Forelimb muscle (tissue), 1 donor: ENCODE measurements at places on chromosomes 7 and 10. TPM values are rescaled to one million over a fixed set of nuclear protein-coding genes. Genes with fewer than 3 reads are reported as not detected.

GRCh38 chr7:154746571-154747360, 256.2 kb downstream of the PAXIP1 start:
- DNase-seq = no peak

- no peak for DNase-seq
Observed at GRCh38 chr10:71260622-71261325, 48.4 kb downstream of the UNC5B start.

DNA sequence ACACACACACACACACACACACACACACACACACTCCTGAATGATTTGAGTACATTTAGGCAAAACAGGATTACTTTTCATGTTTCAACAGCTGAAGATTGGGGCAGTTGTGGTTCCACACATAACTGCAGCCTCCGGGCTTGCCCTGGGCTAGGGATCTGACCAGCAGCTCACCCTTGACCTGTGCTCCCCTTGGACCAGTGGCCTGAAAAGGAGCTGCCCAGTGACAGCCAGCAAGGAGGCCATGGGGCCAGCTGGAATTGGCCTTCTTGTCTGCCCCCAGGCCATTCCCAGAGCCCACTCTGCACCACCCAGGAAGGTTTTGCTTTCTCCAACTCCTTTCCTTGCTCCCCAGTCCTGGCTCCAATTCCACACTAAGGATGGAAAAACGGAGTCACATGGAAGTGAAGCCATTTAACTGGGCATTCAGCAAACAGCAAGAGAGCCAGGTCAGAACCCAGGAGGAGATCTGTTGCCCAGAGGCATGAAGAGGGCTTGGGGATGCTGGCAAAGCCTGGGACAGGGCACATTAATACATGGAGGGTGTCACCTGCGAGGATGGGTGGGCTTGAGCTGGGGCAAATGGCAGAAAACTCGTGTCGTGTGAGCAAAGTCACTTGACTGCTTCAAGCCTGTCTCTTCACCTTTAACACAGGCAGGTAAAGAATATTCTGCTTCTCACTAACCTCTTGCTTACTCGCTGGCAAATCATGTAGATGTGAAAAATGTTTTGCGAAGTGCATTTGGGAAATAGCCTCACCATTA, 61.5 kb upstream of the GDF10 start:
- no peak for DNase-seq

- DNase-seq = no peak
Observed at GRCh38 chr10:22319547-22319979, 1.3 kb upstream of the BMI1 start.

The BRAF gene
- polyA plus RNA-seq = 9.8 TPM

The FAM20C gene
- polyA plus RNA-seq = 32.0 TPM

DNA sequence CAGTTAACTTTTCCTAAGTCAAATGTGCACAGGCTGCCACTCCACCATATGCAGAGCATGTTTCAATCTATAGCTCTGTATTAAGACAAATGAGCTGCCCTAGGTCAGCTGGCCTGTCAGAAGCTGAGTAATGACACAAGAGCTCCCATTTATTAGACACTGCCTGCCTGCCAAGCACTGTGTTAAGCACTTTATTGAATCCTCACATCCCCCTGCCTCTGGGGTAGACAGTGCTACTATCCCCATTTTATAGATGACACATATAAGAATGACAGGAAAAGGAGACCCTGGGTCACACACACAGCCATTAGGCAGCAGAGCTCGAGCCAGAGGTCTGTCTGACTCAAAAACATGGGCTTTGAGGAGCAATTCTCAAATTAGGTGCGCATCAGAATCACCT, 179.8 kb upstream of the PDE1C start:
- DNase-seq = no peak

- DNase-seq = no peak
Observed at GRCh38 chr7:145850636-145851035, 266.0 kb upstream of the CNTNAP2 start.

The AKR1E2 gene
- 3.3 TPM for polyA plus RNA-seq

The FANK1 gene
- polyA plus RNA-seq = 0.71 TPM

GRCh38 chr7:33730958-33731357, 174.4 kb upstream of the BMPER start:
- no peak for DNase-seq

GRCh38 chr10:6513476-6513875, 66.6 kb downstream of the PRKCQ start:
- no peak for DNase-seq

The ANKRD61 gene
- 1.0 TPM for polyA plus RNA-seq
